ENCODE measurements at places on chromosomes 11 and 22.

DNA sequence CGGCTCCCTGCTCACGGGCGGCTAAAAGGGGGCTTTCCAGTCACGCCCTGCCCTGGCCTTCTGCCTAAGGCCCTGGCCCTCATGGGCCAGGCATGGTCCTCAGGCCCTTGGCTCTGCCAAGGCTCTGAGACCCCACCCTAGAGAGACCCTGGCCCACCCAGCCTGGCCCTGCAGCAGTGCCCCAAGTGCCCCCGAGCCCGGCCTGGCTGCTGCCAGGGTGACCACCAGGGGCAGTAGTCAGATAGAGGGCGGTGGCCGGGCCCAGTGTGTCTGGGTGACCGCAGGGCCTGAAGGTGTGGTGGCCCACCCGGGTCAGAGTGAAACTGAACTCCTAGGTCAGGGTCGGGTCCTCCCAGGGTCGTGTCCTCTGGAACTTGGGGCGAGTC lies 29.4 kb upstream of the CCDC188 start:
- no peak for DNase-seq

DNA sequence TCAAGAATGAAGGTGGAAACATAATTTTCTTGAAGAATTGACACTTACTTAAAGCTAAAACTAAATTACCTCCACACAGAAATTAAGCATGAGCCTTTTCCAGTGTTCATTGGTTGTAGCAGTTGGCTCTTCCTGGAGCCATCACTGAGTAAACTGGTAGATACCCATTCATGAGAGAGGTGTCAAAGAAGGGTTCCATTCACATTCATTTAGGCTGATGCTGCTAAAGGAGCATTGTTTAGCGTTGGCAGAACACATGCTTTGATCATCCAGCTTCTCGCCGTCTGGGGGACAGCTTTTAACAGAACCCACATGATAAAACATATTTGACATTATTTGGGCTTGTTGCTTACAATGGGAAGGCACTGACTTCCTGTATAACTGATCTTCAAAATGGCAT lies 71.6 kb downstream of the TNRC6B start:
- no peak for DNase-seq

GRCh38 chr11:108960501-108960900 lies 295.6 kb downstream of the DDX10 start:
- DNase-seq = no peak

- no peak for DNase-seq
These were observed 709 bp downstream of the FTH1 start for GRCh38 chr11:61966734-61967115.

DNA sequence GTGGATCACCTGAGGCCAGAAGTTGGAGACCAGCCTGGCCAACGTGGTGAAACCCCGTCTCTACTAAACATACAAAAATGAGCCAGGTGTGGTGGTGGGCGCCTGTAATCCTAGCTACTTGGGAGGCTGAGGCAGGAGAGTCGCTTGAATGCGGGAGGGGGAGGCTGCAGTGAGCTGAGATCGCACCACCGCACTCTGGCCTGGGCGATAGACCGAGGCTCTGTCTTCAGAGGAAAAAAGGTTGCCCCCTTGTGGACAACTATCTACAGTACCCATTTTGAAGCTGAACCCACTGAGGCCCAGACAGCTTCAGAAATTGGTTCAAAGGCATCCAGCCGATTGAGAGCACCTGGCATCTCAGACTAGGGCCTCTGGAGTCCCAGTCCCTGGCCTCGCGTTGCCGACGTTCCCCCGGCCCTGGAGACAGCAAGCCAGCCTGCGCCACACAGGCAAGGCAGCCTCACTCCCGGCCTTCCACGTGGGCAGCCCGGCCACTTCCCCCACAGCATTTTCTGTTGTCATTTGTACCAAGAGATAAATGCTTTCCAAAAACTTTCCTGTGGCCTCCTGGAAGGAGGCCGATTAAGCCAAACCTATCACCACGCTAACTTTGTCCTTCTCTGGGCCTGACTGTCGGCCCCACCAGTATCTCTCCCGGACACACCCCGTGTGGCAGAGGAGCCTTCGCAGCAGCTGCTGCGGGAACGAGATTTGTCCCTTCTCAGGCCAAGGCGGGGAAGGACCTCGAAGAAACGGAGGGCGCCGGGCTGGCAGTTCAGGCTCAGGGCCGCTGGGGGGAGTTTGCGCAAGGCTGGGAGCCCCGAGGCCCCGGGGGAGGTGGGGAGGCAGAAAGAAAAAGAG lies 82.8 kb downstream of the FLI1 start:
- DNase-seq = no peak

- no peak for DNase-seq
These were observed 75.7 kb downstream of the RELT start for GRCh38 chr11:73451896-73452295.

GRCh38 chr11:128660947-128661346 lies 32.9 kb upstream of the FLI1 start:
- DNase-seq = no peak

DNA sequence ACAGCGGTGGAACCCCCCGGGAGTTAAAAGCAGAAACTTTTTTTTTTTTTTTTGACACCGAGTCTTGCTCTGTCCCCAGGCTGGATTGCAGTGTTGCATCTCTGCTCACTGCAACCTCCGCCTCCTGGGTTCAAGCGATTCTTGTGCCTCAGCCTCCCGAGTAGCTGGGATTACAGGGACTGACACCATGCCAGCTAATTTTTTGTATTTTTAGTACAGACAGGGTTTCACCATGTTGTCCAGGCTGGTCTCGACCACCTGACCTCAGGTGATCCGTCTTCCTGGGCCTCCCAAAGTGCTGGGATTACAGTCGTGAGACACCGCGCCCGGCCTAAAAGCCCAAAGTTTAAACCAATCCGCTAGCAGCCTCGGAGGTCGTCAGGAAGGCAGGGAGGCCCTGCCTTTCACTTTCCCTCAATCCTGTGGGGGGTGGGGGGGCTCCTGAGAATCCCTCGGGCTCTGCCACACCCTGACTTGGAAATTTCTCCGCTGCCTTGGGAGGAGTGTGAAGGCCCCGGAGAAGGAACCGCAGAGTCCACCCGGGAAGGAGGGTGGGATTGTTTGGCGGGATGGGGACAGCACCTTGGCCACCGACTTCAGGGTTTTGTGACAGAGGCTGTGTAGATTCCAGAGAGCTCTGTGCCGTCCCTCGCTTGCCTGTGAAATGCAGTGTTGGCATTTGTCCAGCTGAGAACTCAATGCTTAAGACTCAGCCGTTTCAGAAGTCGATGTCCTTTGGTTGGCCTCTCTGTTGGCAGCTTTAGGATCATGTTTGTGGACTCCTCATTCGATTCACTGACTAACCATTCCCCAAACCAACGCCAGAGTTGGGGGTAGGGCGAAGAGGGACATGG lies 1.0 kb downstream of the ARHGAP8 start:
- DNase-seq = no peak

GRCh38 chr22:49367041-49367697 lies 460.5 kb downstream of the BRD1 start:
- no peak for DNase-seq

- no peak for DNase-seq
These were observed 13.8 kb downstream of the PLXNB2 start for GRCh38 chr22:50293441-50294318.

DNA sequence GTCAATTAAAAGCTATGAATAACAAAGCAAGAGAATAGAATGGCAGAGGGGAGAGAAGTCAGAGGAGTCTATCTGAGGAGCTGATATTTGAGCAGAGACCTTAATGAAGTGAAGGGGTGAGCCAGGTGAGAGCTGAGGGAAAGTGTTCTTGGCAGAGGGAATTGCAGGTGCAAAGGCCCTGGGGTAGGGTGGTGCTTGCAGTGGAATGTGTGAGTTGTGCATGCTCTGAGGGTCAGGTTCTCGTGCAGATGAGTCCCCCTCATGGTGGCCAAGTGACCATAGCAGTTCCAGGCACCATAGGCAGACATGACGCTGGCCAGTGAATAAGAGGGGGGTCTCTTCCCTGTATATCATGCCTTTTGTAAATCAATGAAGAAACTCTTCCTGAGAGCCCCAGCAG lies 58.9 kb upstream of the ALX4 start:
- no peak for DNase-seq

- no peak for DNase-seq
These were observed 9.1 kb upstream of the MYO7A start for GRCh38 chr11:77118971-77119370.

DNA sequence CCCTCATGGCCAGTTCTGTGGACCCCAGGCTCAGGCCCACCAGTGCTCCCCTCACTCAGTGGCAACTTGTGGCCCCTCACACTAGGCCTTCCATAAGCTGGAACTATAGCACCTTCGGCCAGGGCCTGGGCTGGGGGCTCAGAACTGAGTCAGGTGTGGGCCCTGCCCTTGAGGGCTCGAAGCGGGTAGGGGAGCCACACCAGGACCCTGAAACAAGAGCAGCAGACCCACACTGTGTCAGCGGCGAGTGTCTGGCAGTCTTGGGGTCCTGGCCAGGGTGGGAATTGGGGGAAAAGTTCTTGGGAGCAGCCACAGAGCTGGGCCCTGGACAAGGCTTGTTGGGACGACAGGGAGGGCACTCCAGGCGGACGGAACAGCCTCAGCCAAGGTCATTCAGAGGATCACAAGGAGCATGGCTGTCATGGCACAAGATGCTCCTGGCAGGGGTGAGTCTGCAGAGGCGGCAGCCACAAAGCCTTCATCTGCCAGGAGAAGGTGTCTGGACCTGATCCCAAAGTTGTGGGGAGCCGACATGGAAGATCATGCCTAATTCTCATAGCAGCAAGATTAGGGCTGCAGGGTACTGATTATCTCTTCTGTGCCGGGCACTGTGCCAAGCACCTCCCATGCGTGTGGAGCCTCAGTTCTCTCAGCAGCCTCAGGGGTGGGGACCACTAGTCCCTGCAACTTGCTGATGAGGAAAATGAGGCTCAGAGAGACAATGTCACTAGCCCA lies 50.7 kb downstream of the SHISAL1 start:
- peak; percentile 41 for DNase-seq

DNA sequence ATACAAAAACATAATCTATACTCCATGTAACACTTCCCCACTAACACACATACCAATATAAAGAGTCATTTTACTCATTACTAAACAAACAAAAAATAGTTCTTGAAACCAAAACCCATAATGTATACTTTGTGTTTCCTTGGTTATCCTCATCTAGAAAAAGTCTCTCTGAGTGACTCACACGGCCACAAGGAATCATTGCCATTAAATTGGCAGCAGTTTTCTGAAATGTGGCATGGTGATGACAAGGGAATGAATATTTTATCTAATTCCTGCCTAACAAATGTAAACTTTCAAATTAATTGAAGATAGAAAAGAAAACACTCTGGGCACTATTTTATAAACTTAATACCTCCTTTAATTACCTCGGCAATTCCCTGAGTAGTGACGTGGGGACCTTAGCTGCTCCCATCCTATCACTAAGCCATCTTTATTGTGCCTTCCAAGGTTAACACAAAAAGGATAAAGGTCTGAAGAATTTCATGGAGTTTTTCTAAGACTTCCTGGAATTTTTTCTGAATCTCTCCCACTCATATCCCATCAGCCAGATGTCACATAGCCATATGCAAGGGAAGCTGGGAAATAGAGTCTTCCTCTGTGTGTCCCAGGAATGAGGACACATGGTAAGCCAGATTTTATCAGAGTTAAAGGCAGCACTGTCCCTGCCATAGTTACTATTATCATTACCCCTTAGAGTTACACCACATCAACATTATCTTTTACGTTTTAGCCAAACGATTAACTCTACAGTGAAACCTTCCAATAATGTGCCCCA lies 857.2 kb upstream of the TENM4 start:
- no peak for DNase-seq

GRCh38 chr22:19136915-19137314 lies 5.8 kb downstream of the TSSK2 start:
- DNase-seq = no peak

DNA sequence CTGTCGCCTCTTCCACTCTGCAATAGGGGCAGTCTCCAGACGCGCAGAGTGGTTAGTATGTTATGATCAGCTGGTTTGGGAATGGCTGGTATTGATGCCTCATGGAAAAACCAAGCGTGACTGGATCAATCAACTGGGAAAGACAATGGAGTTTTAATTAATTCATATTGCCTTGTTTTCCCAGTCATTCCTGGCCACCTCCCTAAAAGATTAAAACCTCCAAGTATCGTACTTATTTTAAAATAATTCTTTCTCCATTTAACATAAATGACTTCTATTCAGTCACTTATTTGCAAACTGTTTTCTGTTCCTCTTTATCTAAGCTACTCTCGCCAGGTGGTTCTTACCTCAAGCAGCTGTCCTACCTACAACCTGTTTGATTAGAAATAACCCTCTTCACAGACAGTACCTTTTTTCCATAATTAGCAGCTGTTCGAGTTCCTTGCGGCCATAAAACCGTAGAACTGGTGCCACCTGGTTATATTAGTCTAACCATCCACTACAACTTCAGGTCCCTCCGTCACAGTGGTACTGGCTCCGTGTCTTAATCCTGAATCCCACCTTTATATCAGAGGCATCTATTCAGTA lies 898 bp downstream of the ZNF215 start:
- DNase-seq = peak; percentile 26

DNA sequence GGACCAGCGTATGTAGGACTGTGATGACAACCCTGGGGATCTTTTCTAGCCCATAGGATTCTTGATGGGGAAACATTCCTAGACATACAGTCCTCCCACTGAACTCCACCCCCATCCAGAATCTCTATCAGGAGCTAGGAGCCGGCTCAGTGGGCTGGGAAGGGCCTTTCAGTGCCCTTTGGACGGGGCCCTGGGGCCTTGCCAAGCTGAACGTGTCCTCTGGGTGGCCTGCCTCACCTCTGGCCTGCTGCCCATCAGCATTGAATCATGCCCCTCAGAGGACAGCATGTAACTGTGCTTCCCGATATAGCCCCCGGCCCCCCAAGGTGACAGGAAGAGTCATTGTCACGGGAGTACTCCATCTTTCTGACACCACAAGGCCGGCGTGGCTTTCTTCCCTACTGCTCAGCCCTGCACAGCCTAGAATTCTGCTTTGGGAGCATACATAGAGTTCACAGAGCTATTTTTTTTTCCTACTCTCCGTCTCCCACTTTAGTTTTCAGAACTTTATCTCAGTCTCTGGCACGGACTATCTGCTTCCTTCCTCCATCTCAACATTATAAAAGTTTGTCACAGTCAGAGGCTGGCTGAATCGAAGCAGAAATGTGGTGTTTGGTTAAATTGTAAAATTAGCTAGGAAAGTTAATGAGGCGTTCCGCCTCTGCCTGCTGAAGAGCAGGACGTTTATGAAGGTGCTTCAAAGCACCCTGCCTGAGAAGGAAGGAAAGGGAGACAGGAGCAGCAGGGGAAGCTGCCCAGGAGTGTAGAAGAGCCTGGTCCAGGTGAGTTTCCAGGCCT lies 111.9 kb downstream of the ZBTB16 start:
- DNase-seq = no peak

GRCh38 chr11:61549177-61549576 lies 31.7 kb downstream of the SYT7 start:
- DNase-seq = no peak

- DNase-seq = no peak
These were observed 496.4 kb downstream of the NTM start for GRCh38 chr11:131866535-131867400.

GRCh38 chr22:36595154-36595553 lies 66.2 kb upstream of the EIF3D start:
- no peak for DNase-seq

GRCh38 chr22:41406410-41406809 lies 24.7 kb downstream of the TEF start:
- DNase-seq = no peak

GRCh38 chr11:119759324-119759723 lies 30.3 kb upstream of the NECTIN1 start:
- no peak for DNase-seq
